Mesenteric fat pad (tissue), 1 donor: ENCODE measurements at places on chromosomes 3 and 15. TPM values are rescaled to one million over a fixed set of nuclear protein-coding genes. Genes with fewer than 3 reads are reported as not detected.

- no peak for DNase-seq
Observed at GRCh38 chr15:95134431-95135110, 903.2 kb downstream of the MCTP2 start.

GRCh38 chr3:27888562-27888961, 166.4 kb upstream of the EOMES start:
- DNase-seq: no peak

DNA sequence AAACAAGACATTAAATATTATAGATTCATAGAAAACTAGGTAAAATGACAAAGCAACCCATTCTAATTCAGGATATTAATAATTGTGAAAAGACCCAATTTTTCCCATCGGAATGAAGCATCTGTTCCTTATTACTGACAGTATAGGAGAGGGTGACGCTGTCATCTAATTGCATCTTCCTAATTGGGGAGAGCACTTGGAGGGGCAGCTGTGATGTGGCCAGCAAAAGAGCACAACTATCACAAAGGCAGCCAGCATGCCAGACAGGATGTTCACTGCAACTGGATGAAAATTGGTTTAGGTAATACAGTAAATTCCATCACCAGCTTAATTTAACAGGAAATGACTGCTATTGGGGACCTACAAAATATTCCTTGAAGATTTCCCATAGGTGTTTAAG, 21.9 kb upstream of the MINAR1 start:
- DNase-seq: no peak

DNA sequence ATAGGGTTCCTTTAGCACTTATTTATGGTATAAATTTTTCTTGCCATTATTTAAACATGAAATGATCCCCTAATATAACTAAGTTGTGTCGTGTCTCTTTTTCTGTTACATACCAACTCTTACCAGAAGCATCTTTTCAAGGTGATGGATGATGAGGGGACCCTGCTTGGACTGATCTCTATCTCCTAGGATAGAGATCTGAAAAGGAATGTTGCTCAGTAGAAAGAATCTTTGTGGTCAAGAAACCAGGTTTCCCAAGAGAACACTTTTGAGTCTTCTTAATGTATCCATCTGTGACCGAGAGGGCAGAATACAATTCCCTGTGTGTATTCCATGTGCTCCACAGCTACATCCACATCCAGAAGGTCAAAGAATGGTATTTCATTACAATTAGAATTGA, 409.7 kb downstream of the MAGI1 start:
- no peak for DNase-seq

DNA sequence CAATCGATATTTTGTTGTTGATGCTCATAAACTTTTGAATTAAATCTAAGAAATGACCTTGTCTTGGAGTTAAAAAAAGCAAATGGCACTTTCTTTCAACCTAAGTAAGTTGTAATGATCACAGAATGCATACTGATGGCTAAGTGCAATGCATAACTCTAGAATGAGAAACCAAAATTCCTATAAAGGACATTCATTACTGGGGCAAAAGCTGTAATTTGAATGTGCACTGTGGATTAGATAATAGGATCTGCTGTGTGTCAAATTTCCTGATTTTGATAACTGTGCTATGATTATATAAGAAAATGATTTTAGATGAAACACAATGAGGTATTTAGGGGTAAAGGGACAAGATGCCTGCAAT, 14.3 kb downstream of the SIAH2 start:
- no peak for DNase-seq

DNA sequence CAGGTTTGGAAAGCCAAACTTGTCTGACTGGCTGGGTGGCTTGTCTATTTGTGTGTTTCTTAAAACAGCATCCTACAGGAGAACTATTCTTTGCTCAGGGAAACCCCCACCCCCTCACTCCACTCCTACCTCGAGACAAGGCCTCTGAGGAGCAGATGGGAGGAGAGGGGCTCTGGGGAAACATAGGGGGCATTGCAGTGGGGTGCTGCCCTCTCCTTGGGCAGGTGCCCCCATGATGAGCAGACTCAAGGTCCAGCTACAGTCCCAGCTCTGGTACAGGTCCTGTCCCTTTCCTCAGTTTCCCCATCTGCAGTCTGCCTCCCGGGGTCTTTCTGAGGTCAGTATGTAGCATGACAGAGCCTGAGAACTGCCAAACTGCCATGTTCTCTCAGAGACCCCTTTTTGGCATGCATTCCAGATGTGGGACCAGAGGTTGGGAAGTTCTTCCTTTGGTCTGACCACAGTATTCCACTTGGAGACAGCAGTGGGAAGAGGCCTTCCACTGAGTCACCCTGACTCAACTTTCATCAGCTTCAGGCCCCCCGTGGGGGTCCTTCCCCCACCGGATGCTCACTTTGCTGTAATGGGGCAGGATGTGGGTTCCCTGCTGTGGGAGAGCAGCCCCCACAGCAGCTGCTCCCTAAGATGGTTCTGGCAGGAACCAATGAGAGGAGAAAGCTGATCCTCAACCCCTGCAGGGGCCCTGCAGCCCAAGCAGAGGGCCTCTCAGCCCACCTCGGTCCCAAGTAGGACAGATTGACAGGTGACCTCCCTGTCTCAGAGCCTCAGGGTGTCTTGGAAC, 32.3 kb upstream of the CYP11A1 start:
- no peak for DNase-seq

DNA sequence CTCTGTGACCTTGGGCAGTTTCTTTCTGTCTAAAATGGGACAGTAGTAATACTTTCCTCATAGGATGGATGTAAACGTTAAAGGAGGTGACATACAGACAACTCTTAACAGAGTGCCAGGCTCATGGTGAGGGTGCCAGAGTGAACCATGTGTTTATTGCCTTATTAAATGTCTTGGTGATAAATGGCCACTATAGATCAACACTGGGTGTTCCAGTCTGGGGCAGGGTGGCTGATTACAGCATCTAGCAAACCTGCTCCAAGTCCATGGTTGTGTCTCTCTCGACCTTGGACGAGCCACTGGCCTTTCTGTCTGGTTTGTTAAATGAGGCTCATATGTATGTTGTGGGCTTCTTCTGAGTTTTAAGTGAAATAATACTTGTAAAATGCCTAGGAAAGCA, 75.1 kb downstream of the TRAK1 start:
- DNase-seq: no peak

GRCh38 chr15:49380912-49381311, 42.1 kb upstream of the FGF7 start:
- DNase-seq: no peak

DNA sequence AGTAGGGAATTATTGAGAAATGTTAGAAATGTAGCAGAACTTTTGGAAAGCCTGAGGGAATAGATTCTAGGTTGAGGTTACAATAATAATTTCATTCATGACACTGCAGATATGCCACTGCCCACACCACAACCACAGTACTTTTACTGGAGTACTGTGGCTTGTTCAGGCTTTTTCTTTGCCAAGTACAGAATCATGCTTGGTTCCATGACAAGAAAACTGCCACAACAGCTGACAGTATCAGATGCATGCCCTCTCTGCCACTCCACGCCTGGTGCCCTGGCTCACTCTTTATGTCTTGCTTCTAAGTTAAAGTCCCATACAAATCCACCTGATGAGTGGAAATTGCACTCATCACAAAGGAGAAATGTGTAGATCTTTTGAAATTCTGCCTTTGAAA, 398.6 kb downstream of the ZIC1 start:
- no peak for DNase-seq

GRCh38 chr15:95923792-95924191, 406.7 kb upstream of the NR2F2 start:
- DNase-seq: no peak

- no peak for DNase-seq
Observed at GRCh38 chr3:88775026-88775690, 332.3 kb upstream of the EPHA3 start.

DNA sequence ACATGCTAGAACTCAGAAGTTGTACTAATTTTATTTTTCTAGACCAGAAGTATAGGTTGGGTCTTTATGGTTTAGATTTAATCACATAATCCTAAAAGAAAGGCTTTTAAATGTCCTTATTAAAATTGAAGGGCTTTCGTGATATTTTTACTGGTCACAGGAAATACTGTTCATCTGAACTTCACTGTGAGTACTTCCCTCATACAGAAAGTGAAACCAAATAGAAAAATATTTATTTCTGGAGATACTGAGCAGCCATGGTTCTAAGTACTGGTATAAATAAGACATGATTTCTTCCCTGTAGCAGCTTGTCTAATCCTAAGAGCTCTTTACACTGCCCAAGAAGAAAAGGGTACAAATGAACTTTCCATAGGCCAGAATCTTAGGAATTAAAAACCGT, 2.0 kb downstream of the SNRK start:
- no peak for DNase-seq

DNA sequence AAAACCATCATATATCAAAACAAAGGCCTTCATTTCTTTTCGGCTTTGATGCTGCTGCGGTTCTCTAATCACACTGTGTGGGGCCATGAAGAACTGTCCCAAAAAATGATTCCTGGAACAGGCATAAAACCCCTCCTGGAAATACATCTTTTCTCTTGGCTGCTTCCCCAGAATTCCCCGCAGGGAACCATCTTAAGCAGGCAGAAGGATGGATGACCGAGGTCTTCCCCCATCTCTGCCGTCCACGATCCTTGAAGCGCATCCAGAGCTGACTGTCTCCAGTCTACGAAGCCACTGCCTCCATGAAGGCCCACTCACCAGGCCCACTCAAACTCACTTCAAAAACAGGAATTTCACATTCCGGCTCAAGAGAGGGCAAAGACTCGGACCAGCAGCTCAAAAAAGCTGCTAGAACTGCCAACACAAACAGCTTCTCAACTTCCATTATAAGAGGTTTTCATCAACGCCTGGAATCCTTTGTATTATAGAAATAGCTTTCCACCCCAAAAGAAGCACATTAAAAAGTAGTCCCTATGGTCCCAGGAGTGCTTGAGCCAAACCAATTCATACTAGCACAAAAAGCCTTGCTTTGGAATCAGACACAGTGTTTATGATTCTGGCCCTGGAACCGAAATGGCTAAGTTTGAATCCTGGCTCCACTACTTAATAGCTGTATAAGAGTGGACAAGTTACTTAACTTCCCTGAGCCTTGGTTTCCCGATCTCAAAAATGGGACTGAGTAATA, 487.5 kb upstream of the WNT5A start:
- DNase-seq: no peak

GRCh38 chr3:81839504-81840094, 78.2 kb upstream of the GBE1 start:
- DNase-seq: no peak

GRCh38 chr3:52398670-52399081, 46.2 kb downstream of the SEMA3G start:
- no peak for DNase-seq

DNA sequence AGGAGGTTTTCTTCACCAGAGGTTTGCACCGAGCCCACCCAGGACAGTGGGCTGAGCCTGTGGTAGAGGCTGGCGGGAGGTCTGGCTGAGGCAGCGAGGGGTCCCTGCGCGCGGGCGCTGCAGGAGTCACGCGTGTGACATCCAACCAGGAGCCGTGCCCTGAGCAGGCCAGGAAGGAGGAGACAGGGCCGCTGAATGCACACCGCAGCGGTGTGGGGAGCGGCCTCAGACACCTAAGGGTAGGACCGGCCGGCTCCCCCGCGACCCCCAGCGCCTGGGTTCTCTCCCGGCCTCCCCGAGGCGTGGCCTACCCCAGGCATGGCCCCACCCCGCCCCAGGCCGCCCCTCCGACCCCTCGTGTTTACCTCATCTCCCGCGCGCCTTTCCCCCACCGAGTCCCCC, 412 bp downstream of the SLC41A3 start:
- peak; percentile 90 for DNase-seq

DNA sequence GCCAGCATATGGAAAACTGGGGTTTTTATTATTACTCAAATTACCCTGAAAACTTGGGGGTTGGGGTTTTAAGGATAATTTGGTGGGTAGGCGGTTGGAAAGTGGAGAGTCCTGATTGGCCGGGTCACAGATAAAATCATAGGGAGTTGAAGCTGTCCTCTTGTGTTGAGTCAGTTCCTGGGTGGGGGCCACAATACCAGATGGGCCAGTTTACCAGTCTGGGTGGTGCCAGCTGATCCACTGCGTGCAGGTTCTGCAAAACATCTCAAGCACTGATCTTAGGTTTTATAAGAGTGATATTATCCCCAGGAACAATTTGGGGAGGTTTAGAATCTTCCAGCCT, 4.9 kb upstream of the ZNF662 start:
- no peak for DNase-seq

- DNase-seq: no peak
Observed at GRCh38 chr3:38157595-38157994, 7.7 kb upstream of the OXSR1 start.

DNA sequence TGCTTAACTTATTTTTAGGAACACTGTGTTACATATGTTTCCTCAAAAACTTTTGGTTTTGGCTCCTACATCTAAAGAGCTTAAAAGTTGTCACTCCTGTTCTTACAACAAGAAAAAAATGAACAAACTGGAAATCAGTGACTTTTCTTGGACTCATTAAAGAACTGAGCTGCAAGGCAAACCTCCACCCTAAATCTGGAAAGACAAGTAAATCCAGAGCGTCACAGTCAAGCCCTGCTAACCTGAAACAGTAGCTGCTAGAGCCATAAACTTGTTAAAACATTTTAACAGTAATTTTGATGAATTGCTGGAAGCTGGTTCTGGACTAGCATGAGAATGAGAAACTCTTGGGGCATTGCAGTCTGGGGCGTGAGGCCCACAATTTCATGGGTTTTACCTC, 350.5 kb upstream of the COL8A1 start:
- no peak for DNase-seq

- no peak for DNase-seq
Observed at GRCh38 chr3:48057521-48057920, 41.3 kb upstream of the MAP4 start.

- no peak for DNase-seq
Observed at GRCh38 chr15:56524915-56525314, 60.0 kb upstream of the MNS1 start.

DNA sequence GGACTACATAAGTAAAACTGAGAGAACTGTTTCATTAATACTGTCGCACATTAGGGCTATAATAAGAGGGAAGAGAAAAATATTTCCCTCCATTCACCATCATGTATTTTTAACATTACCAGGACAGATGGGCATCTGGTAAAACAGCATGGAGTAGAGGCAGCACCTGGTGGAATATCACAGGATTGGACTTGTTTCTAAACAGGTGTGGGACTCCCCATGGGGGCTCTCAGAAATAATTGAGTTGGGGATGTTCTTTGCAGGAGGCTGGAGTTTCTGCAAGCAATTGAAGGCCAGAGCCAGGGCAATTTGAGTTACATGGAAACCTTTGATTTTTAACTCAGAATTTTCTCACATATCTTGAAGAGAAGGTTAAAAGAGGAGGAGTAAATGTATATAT, 8.4 kb upstream of the MINDY2 start:
- no peak for DNase-seq

SH3GL3 gene
- total RNA-seq: not detected

CIP2A gene
- total RNA-seq: 2.1 TPM

ZNF619 gene
- total RNA-seq: 3.6 TPM

SNTN gene
- total RNA-seq: not detected

SMCO1 gene
- not detected for total RNA-seq

MKRN3 gene
- total RNA-seq: not detected

TMEM158 gene
- total RNA-seq: 5.7 TPM

TBC1D2B gene
- 82.0 TPM for total RNA-seq

SERP1 gene
- total RNA-seq: 85.2 TPM

GP9 gene
- total RNA-seq: not detected

CCR9 gene
- total RNA-seq: not detected

MTMR10 gene
- 36.3 TPM for total RNA-seq

C3orf49 gene
- not detected for total RNA-seq
